NCI-H1436 (cell line): ENCODE measurements at places on chromosomes 11 and 22.

GRCh38 chr11:65858681-65859087 is 704 bp upstream of the CFL1 start:
- DNase-seq = no peak

DNA sequence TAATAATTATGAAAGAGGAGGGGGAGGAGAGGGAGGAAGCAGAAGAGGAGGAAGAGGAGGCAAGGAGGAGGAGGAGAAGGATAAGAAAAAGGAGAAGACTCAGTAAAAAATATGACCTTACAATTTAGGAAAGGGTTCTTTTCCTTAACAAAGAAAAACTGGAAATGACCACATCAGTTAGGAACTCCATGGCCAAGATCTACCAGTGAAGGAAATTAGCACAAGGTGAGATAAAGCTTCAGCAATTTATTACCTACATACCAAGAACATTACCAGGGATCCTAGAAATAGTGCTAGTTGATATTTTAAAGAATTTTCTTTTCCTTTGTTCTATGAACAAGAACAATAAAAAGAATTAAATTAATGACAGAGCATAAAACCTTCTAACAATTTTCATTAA is 172.7 kb downstream of the LRRC4C start:
- no peak for DNase-seq

GRCh38 chr11:26830218-26830617 is 108.4 kb upstream of the SLC5A12 start:
- no peak for DNase-seq

DNA sequence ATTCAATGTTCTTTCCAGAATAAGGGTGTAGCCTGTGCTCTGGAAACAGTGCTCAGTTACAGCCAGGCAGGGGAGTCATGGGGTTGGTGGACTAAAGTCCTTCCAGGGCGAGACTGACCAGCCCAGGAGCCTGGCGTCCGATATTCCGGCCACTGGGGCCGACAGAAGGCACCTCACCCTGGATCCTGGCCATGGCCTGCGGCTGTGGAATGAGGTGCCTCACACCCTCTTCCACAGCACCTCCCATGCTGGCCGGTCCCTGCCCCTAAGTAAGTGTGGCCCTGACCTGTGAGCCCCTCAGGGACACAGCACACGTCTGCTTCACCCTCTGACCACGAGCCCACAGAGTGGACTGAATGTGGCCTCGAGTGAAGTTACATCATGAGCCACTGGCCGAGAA is 50.5 kb downstream of the WNT7B start:
- no peak for DNase-seq

DNA sequence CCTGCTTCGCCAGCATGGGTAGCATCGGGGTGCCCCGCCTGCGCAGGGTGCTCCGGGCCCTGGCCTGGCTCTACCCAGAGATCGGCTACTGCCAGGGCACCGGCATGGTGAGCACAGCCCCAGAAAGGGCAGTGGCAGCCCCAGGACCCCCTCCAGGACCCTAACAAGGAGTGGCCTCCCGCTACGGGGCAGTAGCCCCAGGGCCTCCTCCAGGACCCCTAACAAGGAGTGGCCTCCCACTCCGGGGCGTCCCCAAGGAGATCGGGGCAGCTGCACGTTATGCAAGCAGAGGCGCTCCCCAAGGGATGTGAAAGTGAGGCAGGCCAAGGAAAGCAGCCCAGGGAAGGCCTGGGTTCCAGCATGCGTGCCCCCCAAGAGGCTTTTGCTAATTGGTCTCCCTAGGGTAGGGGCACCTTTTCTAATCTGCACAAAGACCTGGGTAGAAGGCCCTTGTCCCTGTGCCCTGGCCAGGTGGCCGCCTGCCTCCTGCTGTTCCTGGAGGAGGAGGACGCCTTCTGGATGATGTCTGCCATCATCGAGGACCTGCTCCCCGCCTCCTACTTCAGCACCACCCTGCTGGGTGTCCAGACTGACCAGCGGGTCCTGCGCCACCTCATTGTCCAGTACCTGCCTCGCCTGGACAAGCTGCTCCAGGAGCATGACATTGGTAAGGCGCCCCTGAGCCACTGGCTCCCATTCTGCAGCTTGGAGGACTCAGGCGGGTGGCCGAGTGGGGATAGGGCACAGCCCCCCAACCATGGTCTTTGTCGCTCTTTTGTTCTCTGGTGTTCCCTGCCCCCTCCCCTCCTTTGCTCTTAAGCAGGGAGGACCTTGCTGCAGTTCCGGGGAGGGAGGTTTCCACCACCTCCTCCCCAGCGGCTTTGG is 35.0 kb downstream of the SGSM3 start:
- no peak for DNase-seq

GRCh38 chr11:116716621-116717020 is 56.2 kb downstream of the BUD13 start:
- no peak for DNase-seq

DNA sequence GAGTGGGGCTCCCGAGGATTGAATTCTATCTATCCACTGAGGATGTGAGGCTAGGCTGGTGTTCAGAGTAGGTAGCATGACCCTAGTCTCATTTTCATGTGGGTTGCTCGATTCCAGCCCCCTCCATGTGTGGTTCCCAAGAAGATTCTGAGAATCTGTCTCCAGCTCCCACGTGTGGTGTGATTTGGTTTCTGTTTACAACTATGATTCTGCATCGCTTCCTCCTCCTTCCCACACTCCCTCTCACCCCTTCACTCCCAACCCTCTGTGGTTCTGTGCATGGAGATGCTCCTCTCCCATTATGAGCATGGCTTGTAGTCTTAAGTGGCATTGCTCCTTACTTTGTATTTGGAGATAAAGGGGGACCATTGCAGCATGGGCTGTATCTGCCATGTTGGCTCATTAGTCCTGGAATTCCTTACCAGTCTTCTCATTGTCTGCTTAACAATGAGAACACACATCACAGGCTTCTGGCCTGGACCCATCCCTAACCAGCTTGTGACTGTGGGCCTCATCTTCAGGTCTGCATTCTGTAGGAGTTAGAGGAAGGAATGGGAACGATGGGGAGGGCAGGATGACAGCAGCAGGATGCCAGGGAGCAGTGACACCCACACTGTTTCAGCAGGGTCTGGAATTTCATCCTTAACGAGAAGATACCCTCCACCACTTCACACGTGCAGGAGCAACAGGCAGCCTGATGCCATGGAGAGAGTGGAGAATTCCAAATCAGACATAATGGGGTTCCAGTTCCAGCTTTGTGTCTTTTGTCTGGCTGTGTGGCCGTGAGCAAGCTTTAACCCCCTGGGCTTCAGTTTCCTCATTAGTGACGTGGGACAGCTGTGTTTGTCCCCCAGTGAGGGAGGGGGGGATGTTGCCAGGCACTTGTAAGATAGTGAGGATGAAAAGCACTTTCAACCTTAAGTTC is 86.0 kb downstream of the CCDC81 start:
- no peak for DNase-seq

- DNase-seq = no peak
Observed at GRCh38 chr11:75826461-75827230, 11.6 kb downstream of the UVRAG start.

DNA sequence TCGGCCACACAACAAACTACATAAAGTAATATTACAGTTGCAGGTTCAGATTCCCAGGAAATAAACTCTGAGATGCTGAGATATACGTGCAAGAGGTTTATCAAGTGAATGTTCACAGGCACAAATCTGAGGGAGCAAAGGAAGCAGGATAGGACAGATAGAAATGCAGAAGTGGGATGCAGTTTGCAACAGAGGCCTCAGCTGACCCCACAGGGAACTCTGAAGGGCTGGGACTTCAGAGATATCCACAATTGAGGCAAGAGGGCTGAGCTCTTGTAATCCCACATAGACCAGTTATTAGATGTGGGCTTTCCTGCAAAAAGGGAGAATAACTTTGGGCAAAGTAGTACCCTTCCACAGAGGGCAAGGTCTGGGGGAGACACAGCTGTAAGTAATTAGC is 25.4 kb upstream of the ARHGAP20 start:
- no peak for DNase-seq

DNA sequence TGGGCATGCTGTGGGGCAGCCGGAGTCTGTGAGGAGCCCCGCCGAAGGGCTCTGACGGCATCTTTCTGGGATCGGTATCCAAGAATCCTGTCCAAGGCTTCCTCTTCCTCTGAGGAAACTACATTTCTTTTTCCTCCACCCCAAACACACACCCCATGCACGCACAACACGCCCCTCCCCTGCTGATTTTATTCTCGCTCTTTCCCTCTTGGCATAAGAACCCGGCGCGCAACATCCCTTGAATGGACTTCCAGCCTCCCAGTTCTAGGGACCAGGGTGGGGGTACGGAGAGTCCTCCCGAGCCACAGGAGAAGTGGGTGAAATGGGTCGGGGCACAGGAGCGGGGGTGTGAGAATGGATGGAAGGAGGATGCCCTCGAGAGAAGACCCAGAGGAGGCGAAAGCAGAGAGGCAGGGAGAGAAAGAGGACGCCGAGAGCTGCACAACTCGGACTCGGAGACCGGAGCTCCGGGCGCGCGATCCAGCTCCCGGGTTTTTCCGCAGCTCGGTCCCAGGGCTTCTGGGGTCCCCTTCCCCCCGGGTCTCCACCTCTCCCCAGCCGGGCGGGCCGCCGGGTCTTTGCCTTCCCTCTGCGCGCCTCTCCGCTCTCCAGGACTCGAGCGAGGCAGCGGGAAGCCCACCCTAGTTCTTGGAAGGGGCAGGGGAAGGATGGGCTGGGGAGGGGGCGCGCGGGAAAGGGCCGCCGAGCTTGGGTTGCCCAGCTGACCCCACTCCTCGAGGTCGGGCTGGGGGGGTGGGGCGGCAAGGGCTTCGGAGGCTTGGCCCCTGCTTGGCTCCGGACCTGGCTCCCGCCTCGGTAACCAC is 1.5 kb upstream of the LARGE1 start:
- peak; percentile 67 for DNase-seq

- DNase-seq = no peak
Observed at GRCh38 chr11:134409552-134410429, 2.3 kb downstream of the B3GAT1 start.

DNA sequence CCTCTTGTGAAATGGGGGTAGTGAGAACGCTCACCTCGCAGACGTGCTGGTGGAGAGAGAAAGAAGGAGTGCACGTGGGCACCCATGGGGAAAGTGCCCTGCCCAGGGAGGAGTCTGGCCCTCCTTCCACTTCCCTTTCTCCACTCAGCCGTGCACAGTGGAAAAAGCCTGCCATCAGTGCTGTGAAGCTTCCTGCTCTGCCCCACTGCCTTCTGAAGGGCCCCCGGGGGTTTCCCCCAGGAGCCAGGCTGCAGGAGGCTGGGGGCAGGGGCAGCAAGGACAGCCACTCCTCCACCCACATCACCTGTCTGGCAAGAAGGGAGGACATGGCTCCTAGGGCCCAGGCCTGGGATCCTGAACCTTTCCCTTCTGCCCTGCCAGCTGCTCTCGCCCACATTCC is 7.6 kb downstream of the TP53I11 start:
- peak; percentile 49 for DNase-seq

- no peak for DNase-seq
Observed at GRCh38 chr11:67284811-67285540, 4.1 kb upstream of the ANKRD13D start.

DNA sequence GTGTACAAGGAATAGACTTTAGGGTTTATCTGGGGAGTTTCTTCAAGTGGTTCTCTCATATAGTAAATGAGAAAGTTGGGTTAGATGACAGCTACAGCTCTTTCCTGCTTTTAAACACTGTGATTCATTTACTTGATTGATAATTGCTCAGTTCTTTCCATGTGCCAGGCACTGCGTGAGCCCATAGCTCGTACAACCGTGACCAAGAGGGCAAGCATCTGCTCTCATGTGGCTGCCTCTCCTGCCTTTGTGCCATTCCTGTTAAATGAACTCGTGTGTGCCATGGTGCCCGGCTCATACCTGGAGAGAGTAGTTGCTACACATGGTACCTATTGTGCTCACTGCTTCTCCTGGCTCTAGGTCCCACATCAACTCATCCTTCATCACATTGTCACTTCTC is 206.3 kb downstream of the SNX19 start:
- DNase-seq = no peak

- DNase-seq = no peak
Observed at GRCh38 chr22:39431821-39432251, 25.0 kb upstream of the MGAT3 start.

GRCh38 chr11:20854215-20854955 is 185.0 kb downstream of the NELL1 start:
- DNase-seq = no peak

DNA sequence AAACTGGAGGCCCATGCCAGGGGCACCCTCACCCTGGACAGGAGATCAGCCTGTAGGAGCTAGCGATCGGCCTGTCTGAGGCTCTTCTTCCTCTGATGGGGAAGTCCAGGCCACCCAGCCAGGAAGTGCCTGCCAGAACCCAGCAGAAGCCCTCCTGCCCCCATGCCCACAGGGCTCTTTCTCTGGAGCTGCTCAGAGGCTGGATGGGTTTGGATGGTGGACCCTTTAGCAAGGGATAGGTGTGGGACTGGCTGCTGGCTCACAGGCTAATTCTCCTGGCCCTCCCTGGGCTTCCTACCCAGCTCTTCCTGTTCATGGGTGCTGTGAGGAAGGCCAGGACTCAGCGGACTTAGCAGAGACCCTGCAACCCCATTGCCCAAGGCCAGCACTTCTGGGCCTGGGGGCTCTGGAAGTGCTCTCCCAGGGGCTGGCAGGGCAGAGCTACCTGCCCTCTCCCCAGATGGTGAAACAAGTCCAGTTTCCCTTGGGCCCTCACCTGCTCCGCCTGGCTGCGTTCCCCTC is 7.6 kb downstream of the FXYD2 start:
- DNase-seq = no peak

GRCh38 chr11:122430490-122430889 is 225.0 kb upstream of the UBASH3B start:
- no peak for DNase-seq

DNA sequence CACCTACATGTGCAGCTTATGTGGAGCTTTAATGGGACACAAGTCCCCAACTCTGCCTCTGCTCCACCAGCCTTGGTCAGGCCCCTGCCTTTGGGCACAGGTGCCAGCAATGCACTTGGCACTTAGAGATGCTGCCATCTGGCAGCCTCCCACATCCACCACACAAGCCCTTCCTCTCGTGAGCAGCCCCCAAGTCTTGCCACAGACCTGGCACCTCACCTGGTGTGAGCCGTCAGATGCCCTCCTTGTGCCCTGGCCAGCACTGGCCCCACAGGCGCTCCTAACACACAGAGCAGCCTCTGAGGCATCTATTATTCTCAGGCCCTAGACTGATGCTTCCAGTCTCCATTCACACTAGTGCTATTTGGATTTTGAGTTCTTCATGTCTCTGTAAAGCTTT is 24.5 kb upstream of the SERPIND1 start:
- DNase-seq = no peak

GRCh38 chr22:42688241-42689211 is 32.1 kb downstream of the A4GALT start:
- DNase-seq = peak; percentile 58

GRCh38 chr11:112318184-112318591 is 57.5 kb upstream of the PLET1 start:
- no peak for DNase-seq

- DNase-seq = no peak
Observed at GRCh38 chr22:22767876-22768602, 119.6 kb upstream of the IGLL5 start.

DNA sequence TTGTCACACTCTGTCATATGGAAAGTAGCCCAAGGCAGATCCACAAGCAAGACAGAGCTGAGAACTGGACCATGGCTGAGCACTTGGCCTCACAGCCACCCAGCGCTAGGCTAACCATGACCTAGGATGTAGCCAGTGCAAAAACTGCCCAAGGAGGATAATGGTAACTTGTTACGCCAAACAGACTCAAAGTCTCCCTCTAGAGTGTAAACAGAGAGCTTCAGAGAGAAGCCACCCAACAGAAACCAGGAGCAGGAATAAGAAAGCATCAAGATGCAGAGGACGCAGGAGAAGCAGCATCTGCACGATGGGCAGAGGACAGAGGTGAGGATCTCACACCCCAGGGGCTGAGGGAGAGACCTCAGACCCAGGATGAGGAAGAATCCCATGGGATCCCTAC is 97.9 kb downstream of the RCN1 start:
- no peak for DNase-seq

GRCh38 chr22:20251981-20252380 is 16.1 kb downstream of the RTN4R start:
- DNase-seq = no peak
